ENCODE measurements at places on chromosomes 2 and 18.

DNA sequence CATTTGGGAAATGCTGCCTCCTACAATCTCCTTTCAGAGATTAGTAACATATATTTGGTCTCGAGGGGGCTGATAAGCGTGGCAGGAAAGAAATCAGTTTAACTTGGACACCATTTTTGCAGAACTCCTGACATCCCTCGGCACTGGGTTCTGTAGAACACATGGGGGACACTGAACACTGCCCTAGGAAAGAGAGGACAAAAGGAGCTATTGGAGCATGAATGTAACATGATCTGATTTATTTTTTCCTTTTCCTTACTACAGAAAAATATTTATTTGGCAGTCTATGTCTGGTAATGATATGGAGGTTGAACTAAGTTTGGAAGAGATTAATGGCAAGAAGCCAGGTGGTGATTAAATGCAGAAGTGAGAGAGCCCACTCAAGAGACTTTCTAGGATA lies 153.8 kb downstream of the AFF3 start:
- DNase-seq: no peak

DNA sequence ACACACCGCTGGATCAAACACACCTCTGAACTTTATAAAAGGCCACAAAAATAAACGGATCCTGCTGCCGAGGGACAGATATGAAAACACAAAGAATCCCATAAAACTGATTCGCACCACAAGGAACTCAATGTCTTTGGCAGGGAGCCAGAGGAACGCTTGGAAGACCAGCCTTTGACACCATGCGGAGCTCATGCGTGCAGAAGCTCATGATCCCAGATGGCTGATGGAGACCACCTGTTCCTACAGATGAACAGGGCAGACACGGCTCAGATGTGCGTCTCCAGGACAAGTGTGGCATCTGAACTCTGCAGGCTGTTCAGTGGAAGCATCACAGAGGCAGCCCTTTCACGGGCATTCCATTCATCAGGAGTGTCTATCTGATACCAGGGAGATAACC lies 24.9 kb downstream of the COPS9 start:
- no peak for DNase-seq

DNA sequence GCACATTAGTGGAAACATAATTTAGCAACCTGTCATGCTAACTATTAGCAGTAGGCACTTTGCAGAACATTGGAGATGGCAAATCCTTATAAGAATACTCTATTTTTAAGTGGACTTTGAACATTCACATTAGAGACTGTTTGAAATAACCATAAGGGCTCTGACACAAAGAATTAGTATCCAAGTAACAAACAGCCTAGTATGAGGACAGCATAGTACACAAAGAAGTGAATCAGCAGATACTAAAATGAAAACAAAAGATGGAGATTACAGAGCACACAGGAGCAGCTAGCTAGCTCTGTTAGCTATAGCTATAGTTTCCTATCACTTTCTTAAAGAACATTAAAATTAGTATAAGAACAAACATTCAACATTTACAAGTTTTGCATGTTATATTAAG lies 256.3 kb upstream of the SPOPL start:
- no peak for DNase-seq

- no peak for DNase-seq
Measured at GRCh38 chr2:117832332-117832731, 17.8 kb downstream of the DDX18 start.

- DNase-seq: no peak
Measured at GRCh38 chr18:74682141-74682990, 84.7 kb downstream of the ZNF407 start.

DNA sequence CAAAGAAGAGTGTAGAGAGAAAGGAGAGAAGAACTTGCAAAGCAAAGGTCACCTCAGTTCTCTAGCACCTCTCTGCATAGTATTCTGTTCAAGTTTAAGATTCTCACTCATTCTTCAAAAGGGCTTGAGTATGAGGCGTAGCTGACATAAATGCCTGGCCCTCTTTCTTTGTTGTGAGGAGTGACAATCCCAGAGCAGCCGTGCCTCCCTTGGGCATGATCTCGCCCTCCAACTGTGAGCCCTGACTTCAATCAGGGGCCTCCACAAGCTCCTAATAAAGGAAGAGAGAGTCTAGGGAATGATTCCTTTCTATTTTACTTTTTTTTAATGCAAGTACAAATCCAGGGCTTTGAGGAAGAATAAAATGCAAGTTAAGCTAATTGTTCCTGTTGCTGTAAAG lies 402.7 kb downstream of the LRP1B start:
- DNase-seq: no peak

- no peak for DNase-seq
Measured at GRCh38 chr18:43855376-43855775, 578.1 kb upstream of the SYT4 start.

- no peak for DNase-seq
Measured at GRCh38 chr2:85269959-85270358, 57.8 kb downstream of the TGOLN2 start.

DNA sequence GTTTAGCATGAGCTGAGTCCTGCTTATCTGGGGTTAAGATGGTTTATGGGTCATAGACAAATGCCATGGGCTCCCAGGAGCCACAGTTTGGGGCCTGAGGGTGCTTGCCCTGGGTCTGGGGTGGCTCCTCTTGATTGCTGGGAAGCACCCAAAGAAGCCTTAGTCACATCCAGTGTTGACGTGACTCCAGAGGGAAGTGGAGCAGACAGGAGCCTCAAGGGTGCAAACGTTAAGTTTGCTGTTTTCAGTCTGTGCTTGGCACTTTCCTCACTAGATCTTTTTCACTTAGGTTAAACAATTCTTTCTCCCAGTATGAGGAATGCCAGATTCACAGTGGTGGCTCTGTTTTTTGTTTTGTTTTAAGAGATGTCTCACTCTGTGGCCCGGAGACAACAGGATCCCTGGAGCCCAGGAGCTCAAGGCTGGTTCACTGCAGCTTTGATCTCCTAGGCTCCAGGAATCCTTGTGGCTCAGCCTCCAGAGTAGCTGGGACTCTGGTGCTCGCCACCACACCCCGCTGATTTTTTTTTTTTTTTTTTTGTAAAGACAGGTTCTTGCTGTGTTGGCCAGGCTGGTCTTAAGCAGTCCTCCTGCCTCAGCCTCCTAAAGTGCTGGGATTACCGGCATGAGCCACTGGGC lies 251.3 kb downstream of the FAM210A start:
- DNase-seq: no peak

- DNase-seq: no peak
Measured at GRCh38 chr18:36250827-36251226, 46.7 kb upstream of the FHOD3 start.

DNA sequence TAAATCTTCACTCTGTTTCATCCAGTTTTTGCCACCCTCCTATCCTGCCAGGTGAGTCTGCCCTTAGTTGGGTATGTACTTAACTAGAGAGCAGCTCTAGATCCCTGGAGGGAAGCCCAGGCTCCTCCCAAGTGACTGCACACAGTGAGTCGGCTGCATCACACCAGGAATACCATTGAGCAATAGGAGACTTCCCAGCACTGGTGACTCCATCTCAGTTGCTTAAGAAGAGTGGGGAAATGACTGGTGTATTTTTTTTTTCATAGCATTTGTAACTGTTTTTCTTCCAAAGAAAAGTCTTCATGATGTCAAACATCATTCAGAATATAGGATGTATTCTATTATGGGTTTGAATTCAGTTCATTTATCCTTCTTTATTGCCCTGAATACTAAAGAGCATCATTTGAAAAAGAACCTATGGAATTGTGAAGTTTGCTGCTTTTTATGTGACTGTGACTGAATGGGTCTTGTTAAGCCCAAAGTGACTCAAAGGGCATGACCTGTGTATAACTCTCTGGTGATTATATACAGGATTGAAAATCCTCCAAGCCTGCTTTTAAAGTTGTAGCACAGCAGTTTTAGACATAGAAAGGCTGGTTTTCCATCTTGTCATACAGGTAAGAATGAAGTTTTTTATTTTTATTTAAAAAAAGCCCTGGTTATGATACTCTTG lies 84.3 kb downstream of the MAP3K20 start:
- no peak for DNase-seq

DNA sequence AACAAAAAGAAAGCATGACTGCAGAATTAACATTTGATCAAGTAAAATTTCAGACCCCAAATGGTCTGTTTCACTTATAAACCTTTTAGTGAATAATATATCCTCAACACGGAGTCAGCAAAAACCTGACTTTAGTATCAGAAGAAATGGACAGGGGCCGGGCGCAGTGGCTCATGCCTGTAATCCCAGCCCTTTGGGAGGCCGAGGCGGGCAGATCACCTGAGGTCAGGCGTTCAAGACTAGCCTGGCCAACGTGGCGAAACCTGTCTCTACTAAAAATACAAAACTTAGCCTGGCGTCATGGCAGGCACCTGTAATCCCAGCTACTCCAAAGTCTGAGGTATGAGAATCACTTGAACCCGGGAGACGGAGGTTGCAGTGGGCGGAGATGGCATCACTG lies 3.0 kb downstream of the OR6B3 start:
- no peak for DNase-seq

DNA sequence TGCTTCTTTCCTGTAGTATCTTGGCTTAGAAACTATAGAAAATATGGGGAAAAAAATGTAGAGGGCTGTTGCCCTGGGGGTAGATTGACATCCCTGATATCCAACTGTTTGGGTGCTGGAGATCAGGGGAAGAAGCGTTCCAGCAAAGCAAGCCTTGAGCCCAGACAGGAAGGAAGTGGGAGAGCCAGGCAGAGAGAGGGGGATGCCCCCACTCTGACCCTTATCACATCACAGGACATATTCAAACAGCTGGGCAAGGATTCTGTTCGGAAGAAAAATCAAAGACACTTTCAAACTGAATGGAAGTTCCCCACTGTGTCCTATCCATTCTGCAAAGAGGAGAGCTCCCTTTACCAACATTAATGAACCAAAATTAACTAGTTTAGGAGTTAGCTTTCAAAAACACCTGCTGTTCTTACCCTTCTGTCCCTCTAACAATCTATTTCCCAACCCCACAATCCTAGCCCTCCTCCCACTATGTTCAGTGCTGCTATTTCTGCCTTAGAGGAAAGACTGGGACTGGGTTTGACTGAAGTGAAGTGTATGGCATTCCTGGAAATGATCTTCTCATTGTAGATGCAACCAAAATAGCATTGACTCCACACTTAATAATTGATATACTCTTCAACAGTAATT lies 16.9 kb upstream of the KCNG3 start:
- no peak for DNase-seq

DNA sequence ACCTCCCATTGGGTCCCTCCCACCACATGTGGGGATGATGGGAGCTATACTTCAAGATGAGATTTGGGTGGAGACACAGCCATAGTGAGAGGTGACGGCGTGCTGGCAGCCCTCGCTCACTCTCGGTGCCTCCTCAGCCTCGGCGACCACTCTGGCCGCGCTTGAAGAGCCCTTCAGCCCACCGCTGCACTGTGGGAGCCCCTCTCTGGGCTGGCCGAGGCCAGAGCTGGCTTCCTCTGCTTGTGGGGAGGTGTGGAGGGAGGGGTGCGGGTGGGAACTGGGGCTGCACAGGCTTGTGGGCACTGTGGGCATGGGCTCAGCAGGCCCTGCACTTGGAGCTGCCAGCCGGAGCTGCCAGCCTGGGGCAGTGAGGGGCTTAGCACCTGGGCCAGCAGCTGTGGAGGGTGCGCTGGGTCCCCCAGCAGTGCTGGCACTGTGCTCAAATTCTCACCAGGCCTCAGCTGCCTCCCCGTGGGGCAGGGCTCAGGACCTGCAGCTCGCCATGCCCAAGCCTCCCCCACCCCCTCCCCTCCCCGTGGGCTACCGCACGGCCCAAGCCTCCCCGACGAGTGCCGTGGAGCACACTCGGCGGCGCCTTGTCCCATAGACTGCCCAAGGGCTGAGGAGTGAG lies 73.0 kb downstream of the SERPINB8 start:
- no peak for DNase-seq

GRCh38 chr2:105215586-105216192 lies 25.9 kb upstream of the GPR45 start:
- DNase-seq: no peak

- no peak for DNase-seq
Measured at GRCh38 chr2:383888-384287, 96.0 kb upstream of the ALKAL2 start.

GRCh38 chr2:177728920-177729319 lies 336.3 kb downstream of the AGPS start:
- DNase-seq: no peak

- no peak for DNase-seq
Measured at GRCh38 chr2:88754585-88755320, 63.3 kb downstream of the RPIA start.

GRCh38 chr2:99775585-99775984 lies 285.8 kb upstream of the REV1 start:
- no peak for DNase-seq

- no peak for DNase-seq
Measured at GRCh38 chr2:235088496-235088921, 136.7 kb downstream of the SH3BP4 start.

DNA sequence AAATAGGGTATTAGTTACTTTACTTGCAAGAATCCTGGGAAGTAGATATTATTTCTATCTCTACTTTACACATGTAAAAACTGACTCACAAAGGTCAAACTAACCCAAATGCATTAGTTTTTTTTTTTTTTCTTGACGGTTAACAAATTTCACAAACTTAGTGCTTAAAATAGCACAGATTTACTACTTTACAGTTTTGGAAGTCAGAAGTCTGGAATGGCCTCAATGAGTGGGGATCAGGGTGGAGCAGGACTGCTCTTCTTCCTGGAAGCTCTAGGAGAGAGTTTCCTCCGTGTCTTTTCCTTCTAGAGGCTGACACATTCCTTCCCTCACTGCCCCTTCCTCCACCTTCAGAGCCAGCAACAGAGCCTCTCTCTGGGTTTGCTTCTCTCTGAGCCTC lies 117.2 kb downstream of the COL6A3 start:
- no peak for DNase-seq

DNA sequence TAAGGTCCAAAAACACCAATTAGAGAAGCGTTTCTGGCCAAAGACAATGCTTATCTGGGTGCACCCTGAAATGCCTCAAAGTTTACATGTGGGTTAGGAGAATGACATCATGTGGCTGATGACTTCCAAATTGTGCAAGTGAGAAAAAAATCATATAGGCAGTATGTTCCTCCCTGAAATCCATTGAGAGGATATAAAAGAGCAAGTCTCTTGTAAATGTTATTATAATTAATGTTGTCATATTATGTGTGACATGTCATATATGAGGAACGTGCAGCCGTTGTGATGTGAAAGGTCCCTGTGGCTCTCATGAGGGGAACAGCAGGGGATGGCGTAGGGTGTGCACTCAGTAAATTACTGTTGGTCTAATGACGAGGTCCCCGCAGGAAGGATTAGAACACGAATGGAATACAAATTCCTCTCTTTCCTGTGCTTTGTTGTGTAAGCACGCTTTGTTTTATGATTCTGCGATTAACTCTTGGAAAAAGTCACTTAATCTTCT lies 290.8 kb downstream of the PRKCE start:
- DNase-seq: no peak

GRCh38 chr2:99624677-99625076 lies 134.9 kb upstream of the REV1 start:
- DNase-seq: no peak

Data from effector CD8-positive, alpha-beta T cell (primary cell).